Stimulated activated CD8-positive, alpha-beta memory T cell treated with anti-CD3 and anti-CD28 coated beads, Interleukin-15, amount 100 ng/mL, for 1 hour (primary cell): ENCODE measurements at places on chromosomes 7 and 10.

DNA sequence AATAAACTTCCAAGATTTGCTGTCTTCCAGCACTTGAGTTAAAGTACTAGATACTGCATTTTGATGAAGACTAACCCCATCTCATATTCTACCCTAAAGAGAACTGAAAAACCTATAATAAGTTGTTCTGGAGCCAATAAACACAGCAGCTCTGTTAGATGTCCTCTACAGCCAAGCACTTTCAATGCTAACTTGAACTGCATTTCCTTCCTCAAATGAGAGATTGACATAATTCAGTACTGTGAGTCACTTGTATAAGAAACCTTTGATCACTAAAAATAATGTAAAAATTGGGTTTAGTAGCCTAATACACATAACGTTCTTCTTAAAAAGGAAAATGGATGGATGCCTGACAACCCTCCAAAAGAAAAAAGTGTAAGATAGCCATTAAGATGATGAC, 81.3 kb downstream of the ITGB8 start:
- DNase-seq: no peak

GRCh38 chr10:100554902-100555301, 19.2 kb downstream of the HIF1AN start:
- DNase-seq: no peak

DNA sequence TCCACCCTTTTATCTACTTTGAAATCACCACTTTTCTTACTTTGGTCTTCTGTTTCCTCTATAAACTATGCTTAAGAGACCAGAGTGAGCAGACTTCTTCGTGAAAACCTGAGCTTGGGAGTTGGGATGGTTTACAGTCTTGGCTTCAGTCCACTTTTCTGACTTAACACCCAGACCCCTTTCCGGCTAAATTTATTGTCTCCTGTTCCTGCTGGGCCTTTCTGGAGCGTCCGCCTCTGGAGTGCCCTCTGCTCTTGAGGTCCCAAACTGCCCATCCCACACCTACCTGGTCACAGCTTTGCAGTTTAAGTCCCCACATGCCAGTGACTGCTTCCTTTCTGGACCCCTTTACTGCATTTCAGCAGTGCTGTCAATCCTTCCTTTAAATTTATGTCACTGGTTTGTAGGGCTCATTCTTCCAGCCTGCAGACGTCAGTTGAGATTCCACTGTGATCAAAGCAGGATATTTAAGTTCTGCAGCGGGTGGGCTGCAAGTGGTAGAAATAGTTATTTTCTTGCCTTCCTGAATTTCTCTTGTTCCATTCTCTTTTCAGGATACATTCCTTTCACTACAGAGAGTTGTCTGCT, 80.3 kb downstream of the KAT6B start:
- DNase-seq: no peak

DNA sequence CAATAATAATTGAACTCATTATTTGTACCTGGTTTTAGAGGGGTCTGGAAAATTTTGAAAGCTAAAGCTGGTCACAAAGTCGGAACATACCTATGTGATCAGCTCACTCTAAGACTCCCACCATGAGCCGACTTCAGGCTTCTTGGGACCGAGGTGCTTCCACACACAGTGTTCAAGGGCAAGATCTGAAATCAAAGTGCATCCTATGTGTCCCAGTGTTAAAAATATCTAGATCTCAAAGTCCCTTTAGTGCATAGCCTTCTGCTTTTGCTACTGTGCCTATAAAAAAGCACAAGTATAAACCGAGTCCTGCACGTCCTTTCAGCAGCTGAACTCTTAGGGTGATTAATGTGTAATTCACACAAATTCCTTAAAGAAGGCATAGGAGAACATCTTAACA, 43.5 kb upstream of the FXYD4 start:
- no peak for DNase-seq

DNA sequence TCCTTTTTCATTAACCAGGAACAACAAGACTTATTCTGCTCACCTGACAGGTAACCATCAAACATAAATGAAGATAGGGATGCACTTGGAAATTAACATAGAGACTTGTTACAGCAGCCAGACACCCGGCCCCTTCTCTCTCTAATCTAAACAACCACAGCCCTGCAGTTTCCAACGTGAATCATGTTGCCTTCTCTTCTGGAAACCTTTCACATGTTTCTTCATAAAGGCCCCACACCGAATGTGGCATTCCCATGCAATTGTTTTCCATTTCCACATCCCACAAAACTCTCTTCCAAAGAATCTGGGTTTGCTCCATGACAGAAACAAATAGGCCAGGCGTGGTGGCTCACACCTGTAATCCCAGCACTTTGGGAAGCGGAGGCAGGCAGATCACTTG, 15.0 kb upstream of the WDR86 start:
- no peak for DNase-seq
